ENCODE measurements at places on chromosomes 13 and 19. TPM values are rescaled to one million over a fixed set of nuclear protein-coding genes. Genes with fewer than 3 reads are reported as not detected.

The IRS2 gene
- total RNA-seq: 1.1 TPM

The ZNF83 gene
- total RNA-seq: 68.5 TPM

The RYR1 gene
- under 0.01 TPM for total RNA-seq

The SIGLEC12 gene
- total RNA-seq: not detected

The IZUMO4 gene
- total RNA-seq: 1.6 TPM

The HCST gene
- total RNA-seq: 1.2 TPM

The NLRP5 gene
- not detected for total RNA-seq

The CYP2A7 gene
- not detected for total RNA-seq

The PALM3 gene
- total RNA-seq: 0.12 TPM

The CXCL17 gene
- total RNA-seq: not detected

The MIR17HG gene
- 1.9 TPM for total RNA-seq

The ZNF627 gene
- 14.9 TPM for total RNA-seq

The LILRA1 gene
- not detected for total RNA-seq

The FPR1 gene
- not detected for total RNA-seq

The CLEC17A gene
- total RNA-seq: 0.06 TPM

The MEDAG gene
- 183 TPM for total RNA-seq

The IGLON5 gene
- total RNA-seq: not detected

The DACH1 gene
- 0.53 TPM for total RNA-seq

The MEF2B gene
- total RNA-seq: not detected

The PSG11 gene
- not detected for total RNA-seq

The ERICH6B gene
- not detected for total RNA-seq
